ENCODE measurements at places on chromosomes 4 and X.

- DNase-seq: no peak
Observed at GRCh38 chrX:32532262-32532661, 679.1 kb downstream of the DMD start.

- DNase-seq: no peak
Observed at GRCh38 chr4:160352637-160353036, 1249.8 kb downstream of the RAPGEF2 start.

DNA sequence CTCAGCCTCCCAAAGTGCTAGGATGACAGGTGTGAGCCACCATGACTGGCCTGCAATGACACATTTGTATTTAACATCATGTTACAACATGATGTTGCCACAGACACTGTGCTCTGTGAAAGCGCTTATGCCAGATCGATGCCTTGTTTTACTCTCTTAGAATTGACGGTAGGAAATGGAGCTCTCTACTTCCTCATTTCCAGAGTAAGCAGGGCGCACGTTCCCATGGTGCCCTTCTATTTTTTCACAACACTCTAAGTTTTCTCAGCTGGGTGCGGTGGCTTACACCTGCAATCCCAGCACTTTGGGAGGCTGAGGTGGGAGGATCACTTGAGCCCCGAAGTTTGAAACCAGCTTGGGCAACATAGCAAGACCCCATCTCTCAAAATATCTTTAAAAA is 60.7 kb upstream of the DHRSX start:
- no peak for DNase-seq

- DNase-seq: peak; percentile 47
Observed at GRCh38 chrX:7133050-7133440, 14.5 kb upstream of the STS start.

DNA sequence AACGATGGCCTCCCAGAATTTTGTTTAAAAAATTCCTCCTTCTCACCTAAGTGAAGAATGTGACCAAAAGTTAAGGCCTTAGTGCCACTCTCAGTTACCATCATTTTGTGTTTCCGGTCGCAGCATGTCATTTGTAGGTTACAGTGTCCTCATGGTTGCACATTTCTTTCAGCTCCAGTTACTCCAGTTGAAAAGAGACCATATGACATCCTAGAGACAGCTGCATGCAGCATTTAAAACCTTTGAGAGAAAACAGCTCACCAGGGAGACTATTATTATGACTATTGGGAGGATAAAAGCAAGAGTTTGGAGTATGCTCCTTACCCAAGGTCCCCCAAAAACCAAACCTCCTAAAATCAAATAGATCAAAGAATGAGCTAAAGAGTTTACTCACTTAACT is 45.8 kb downstream of the MGARP start:
- DNase-seq: no peak

DNA sequence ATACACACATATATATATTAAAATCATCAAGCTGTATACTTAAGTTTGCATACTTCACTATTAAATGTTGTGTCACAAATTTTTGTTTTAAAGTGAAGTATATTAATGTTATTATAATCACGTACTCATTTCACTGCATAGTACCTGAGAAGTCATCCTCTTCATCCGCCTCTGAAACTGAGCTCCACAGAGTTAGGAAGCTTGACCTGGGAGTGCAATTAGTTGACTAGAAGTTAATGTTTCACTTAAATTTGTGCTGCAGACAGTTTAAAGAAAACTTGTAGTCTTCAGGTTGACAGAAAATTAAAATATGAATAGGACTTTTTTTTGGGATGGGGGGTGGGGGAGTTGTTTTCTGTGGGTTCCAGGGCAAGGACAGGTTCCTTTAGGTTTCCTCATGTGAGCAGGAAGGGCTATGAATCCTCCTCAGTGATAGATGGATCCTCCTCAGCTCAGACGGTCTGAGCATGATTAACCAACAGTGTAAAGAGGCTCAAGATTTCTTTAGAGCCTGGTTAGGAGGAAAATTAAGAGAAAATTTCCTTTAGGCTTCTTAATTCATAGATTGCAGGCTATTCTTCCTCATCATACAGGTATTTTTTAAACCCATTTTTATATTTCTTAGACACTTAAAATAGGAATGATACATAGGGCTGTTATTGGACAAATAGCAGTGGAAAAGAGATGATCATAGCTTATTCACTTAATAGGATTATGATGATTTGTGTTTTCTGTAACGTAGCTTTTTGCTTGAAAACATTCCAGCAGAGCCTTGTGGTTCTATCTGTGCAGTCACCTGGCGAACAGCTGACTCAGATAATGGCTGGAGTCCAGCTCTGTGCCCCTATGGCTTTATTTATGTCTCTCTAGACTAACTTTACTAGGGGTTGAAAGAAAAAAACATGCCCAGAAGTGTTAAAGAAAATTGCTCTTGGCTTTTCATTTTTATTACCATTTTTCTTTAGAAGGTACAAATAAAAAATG is 102.7 kb downstream of the SLC4A4 start:
- DNase-seq: peak; percentile 82

GRCh38 chrX:69022430-69022829 is 142.8 kb downstream of the PJA1 start:
- DNase-seq: no peak

DNA sequence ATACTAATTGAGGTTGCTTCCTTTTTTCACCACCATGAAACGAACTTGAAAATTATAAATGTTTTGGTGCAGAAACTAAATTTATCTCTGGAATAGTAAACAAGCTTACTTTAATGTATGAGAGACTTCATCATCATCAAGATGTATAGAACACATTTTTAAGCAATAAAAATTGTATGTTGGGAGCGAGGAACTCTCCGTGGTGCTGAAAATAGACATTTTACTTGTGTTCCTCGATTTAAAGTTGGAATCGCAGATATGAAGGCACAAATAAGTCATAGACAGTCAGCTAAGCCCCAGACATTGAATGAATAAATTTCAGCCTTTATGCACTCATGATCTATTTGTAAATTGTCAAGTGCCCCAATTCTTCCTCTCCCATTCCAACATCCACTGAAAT is 310.7 kb downstream of the STK32B start:
- DNase-seq: no peak

All from kidney tubule cell (primary cell).